ENCODE measurements at places on chromosomes 3 and 15.

DNA sequence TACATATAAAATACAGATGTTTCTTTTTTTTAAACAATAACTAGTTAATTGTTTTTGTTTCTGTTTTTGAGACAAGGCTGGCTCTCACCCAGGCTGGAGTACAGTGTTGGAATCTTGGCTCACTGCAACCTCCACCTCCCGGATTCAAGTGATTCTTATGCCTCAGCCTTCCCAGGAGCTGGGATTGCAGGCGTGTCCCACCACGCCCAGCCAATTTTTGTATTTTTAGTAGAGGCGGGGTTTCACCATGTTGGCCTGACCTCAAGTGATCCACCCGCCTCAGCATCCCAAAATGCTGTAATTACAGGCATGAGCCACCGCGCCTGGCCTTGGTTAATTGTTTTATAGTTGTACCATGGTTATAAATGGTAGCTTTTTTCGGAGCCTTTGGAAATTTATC, 72.3 kb downstream of the PIAS1 start:
- no peak for DNase-seq

- DNase-seq: no peak
These were observed 462.4 kb upstream of the THBS1 start for GRCh38 chr15:39118510-39118909.

DNA sequence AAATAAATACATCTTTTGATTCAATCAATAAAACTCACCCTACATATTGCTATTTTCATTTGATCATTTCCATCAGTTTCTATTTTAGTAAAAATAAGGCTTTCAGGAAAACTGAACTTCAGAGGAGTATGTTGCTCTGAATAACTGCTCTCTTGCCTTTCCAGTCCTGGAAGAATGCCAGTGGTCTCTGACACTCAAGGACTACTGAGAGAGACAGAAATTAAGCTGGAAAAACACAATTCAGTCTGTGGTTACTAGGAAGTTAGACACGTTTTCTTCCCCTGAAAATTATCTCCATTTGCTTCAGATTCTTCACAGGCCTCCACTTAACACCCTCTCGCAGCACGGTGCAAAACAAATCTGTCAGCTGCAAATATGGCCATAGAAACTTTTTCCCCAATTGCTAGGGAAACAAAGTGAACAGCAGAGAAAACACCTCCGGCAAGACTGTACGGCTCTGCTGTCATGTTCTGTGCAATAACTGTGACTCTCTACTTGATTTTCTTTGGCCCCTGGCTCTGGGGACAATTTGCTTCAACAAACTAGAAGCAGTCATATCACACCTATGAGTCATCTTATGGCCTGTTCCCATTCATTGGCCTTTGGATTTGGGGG, 353.0 kb downstream of the MAGI1 start:
- no peak for DNase-seq

GRCh38 chr15:95024351-95024750, 793.0 kb downstream of the MCTP2 start:
- DNase-seq: peak; percentile 15

GRCh38 chr3:10975695-10976234, 16.8 kb upstream of the SLC6A1 start:
- no peak for DNase-seq

All from COR-L47 (cell line).